T-helper 17 cell (primary cell): ENCODE measurements at places on chromosomes 4 and X.

- peaks cover 4% of the 10 kb centered on the region for H3K4me1 ChIP-seq
- H3K36me3 ChIP-seq = peaks cover 5% of the 10 kb centered on the region
- H3K4me3 ChIP-seq = no peak overlapping the region
- no peak for DNase-seq
- no peaks in the 10 kb centered on the region for H3K27me3 ChIP-seq
Measured at GRCh38 chrX:69189576-69190371, 24.5 kb upstream of the PJA1 start.

DNA sequence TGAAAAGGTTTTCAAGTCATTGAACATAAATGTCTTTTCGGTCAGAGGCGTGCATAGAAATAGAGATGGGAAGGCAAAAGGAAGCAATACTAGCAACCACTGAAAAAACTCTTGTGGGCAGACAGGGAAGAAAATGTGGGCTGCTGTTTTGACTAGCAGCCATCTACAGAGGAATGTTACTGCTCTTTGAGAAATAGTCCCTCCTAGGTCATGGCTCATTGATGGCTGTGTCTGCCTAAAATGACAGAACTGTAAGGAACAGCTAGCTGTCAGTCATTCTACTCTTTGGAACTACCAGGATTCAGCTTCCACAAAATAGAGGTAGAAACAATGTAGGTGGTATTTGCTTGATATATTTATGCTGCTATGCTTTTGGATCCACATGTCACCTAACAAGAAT lies 26.9 kb upstream of the TMPRSS11B start:
- H3K4me3 ChIP-seq = no peak overlapping the region
- H3K27ac ChIP-seq = no peak overlapping the region
- H3K36me3 ChIP-seq = no peaks in the 10 kb centered on the region
- no peaks in the 10 kb centered on the region for H3K4me1 ChIP-seq
- peaks cover 24% of the 10 kb centered on the region for H3K27me3 ChIP-seq

DNA sequence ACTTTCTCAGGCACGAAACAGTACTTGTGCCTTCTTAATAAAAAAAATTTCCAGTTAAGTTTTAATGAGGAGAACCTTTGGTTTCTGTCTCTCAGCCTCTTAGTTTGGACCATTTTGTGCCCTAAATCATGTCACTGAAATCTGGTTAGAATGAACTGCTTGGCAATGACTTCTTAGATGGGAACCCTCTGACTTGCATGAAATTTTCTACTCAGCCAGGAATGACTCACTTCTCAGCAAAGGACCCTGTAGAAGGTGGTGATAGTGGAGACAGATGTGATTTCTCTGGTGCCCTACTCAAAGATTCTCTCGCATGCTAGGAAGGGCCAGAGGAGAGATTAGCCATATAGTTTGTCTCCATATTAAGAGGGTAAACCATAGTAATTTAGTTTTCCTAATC lies 50.5 kb downstream of the RASL11B start:
- no peaks in the 10 kb centered on the region for H3K27me3 ChIP-seq
- H3K36me3 ChIP-seq = peaks cover 2% of the 10 kb centered on the region
- H3K27ac ChIP-seq = no peak overlapping the region
- H3K4me1 ChIP-seq = peaks cover 4% of the 10 kb centered on the region
- DNase-seq = no peak
- H3K4me3 ChIP-seq = no peak overlapping the region

DNA sequence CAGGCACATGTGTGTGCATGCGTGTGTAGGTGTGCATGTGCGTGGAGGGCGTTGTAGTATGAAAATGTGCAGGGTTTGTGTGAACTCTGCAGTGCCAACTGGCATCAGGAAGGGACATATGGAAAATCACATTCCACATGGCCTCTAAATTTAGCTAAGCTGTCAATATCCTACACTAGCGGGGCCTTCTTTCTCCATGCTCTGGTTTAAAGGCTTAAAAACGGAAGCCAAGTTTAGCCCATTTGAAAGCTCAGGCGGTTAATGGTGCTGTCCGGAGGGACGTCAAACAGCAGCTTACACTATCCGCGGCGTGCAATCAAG lies 144.1 kb upstream of the NOCT start:
- no peak overlapping the region for H3K27ac ChIP-seq
- peaks cover 61% of the 10 kb centered on the region for H3K27me3 ChIP-seq
- H3K4me1 ChIP-seq = peaks cover 2% of the 10 kb centered on the region
- H3K36me3 ChIP-seq = no peaks in the 10 kb centered on the region

DNA sequence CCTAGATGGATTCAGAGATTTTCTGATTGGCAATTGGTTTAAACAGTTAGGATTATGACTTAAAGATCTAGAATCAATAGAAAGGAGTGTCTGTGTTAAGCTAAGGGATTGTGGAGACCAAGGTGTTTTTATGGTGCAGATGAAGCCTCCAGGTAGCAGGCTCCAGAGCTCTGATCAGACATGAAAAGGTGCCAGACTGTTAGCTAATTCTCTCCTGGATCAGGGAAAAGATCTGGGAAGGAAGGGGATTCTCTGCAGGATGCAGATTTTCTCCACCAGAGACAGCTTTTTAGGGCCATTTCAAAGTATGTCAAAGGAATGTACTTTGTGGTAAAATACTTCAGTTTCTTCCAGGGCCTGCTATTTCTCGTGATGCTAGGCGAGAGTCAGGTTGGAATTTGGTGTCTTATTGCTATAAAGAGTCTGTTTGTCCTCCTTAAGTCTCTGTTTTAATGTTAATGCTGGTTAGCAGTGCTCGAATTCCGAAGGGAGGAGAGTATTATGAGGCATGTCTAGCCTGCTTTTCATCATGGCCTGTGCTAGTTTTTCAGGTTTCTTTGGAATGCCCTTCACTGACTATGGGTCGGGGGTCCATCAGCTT lies 12.0 kb upstream of the GPR78 start:
- no peak overlapping the region for H3K27ac ChIP-seq
- no peak overlapping the region for H3K4me3 ChIP-seq
- no peak for DNase-seq
- H3K27me3 ChIP-seq = peaks cover 10% of the 10 kb centered on the region
- H3K4me1 ChIP-seq = peaks cover 1% of the 10 kb centered on the region
- no peaks in the 10 kb centered on the region for H3K36me3 ChIP-seq

DNA sequence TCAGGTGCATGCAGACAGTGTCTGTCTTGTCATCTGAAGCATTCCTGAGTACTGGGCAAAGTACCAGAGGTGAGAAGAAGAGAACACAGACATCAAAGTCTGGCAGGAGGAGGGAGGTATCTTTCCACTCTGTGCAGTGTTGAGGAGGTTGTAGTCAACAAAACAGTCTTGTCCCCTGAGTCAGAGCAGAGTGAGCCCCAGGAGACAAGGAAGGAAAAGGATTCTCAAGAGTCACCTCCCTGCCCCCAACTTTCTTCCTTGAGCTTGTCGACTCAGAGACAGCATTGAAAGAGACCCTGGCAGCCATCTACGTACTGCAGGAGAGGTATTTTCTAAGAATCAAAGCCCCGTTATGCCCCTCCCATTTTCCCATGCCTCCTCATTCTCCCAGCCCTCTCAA lies 4.4 kb upstream of the SRPX start:
- no peak overlapping the region for H3K27ac ChIP-seq
- peaks cover 12% of the 10 kb centered on the region for H3K27me3 ChIP-seq
- DNase-seq = no peak
- no peak overlapping the region for H3K4me3 ChIP-seq
- H3K4me1 ChIP-seq = no peaks in the 10 kb centered on the region
- no peaks in the 10 kb centered on the region for H3K36me3 ChIP-seq

DNA sequence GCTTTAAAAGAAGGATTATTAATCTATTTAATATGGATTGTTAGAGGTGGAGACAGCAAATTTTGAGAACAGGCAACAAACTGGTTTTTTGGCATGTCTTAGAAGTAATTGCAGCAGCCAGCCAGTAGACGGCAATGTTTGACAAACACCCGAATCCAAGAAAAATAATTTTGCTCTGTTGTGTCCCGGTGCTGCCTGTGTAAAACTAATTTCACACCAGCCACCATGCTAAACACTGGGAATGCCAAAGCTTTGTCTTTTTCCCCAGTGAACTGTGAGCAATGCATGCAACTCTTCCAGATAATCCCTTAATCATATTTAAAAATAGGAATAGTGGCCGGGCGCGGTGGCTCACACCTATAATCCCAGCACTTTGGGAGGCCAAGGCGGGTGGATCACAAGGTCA lies 25.9 kb downstream of the SMIM31 start:
- H3K36me3 ChIP-seq = no peaks in the 10 kb centered on the region
- no peak for DNase-seq
- no peak overlapping the region for H3K27ac ChIP-seq

DNA sequence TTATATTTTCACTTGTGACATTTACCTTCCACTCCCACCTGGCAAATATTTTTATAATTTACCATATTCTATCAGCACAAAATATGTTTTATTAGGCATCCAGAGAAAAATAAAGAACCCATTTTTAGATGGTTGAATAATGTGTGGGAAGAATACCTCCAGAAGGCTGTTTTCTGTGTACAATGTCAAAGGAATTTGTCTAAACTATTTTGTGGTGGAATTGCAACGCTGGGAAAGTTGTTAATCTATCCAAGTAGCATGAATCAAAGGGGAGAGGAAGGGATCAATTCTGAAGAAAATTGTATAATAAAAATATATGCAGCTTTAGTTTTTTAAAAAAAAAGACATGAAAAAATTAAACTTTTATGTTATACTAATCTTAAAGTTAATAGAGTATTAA lies 706.5 kb downstream of the FSTL5 start:
- no peaks in the 10 kb centered on the region for H3K27me3 ChIP-seq
- H3K4me3 ChIP-seq = no peak overlapping the region
- no peaks in the 10 kb centered on the region for H3K36me3 ChIP-seq
- no peaks in the 10 kb centered on the region for H3K4me1 ChIP-seq
- H3K27ac ChIP-seq = no peak overlapping the region

GRCh38 chr4:119041951-119042560 lies 93.6 kb upstream of the MYOZ2 start:
- H3K4me1 ChIP-seq = peaks cover 4% of the 10 kb centered on the region
- no peak overlapping the region for H3K4me3 ChIP-seq
- peak; percentile 16 for DNase-seq
- H3K36me3 ChIP-seq = peaks cover under 1% of the 10 kb centered on the region
- no peaks in the 10 kb centered on the region for H3K27me3 ChIP-seq
- H3K27ac ChIP-seq = peak overlapping the region; percentile 24

- H3K27ac ChIP-seq = peak overlapping the region; percentile 80
- H3K36me3 ChIP-seq = no peaks in the 10 kb centered on the region
- H3K27me3 ChIP-seq = no peaks in the 10 kb centered on the region
- peaks cover 8% of the 10 kb centered on the region for H3K4me1 ChIP-seq
- H3K4me3 ChIP-seq = peak overlapping the region; percentile 84
Measured at GRCh38 chr4:2363951-2364653, 54.3 kb downstream of the ZFYVE28 start.

GRCh38 chr4:16707874-16708273 lies 190.6 kb downstream of the LDB2 start:
- no peak overlapping the region for H3K4me3 ChIP-seq
- no peaks in the 10 kb centered on the region for H3K4me1 ChIP-seq
- no peaks in the 10 kb centered on the region for H3K27me3 ChIP-seq
- H3K36me3 ChIP-seq = no peaks in the 10 kb centered on the region
- DNase-seq = no peak

DNA sequence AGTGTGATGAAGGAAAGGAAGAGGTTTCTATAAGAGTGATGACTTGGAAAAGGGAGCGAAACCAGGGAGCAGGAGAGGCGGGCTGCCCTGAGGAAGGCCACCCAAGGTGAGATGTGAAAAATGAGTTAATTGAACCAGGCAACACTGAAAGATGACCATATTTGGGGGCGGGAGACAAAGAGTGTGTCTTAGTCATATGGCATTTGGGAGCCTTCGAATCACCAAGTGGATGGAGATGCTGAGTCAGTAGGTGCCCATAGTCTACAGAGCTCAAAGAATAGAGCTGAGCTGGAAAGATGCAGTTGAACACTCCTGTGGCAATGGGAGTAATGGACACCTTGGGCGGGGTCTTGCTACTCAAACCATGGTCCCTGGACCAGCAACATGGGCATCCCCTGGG lies 8.3 kb upstream of the TLR8 start:
- no peaks in the 10 kb centered on the region for H3K36me3 ChIP-seq
- H3K4me3 ChIP-seq = no peak overlapping the region
- no peak for DNase-seq
- no peaks in the 10 kb centered on the region for H3K27me3 ChIP-seq
- peaks cover 9% of the 10 kb centered on the region for H3K4me1 ChIP-seq

- H3K4me3 ChIP-seq = no peak overlapping the region
- H3K36me3 ChIP-seq = no peaks in the 10 kb centered on the region
- no peaks in the 10 kb centered on the region for H3K4me1 ChIP-seq
- H3K27me3 ChIP-seq = no peaks in the 10 kb centered on the region
- no peak overlapping the region for H3K27ac ChIP-seq
Measured at GRCh38 chr4:152032722-152033131, 271.9 kb upstream of the GATB start.

GRCh38 chr4:131566026-131566425 lies 1583.1 kb upstream of the PCDH10 start:
- H3K27ac ChIP-seq = no peak overlapping the region
- H3K36me3 ChIP-seq = no peaks in the 10 kb centered on the region

GRCh38 chr4:1843852-1844251 lies 12.1 kb downstream of the LETM1 start:
- no peak overlapping the region for H3K27ac ChIP-seq
- no peak overlapping the region for H3K4me3 ChIP-seq
- H3K4me1 ChIP-seq = peaks cover 13% of the 10 kb centered on the region

- no peak overlapping the region for H3K27ac ChIP-seq
- H3K4me1 ChIP-seq = no peaks in the 10 kb centered on the region
- H3K4me3 ChIP-seq = no peak overlapping the region
- H3K36me3 ChIP-seq = no peaks in the 10 kb centered on the region
- no peak for DNase-seq
- H3K27me3 ChIP-seq = no peaks in the 10 kb centered on the region
Measured at GRCh38 chr4:178205826-178206225, 763.6 kb upstream of the AGA start.

- DNase-seq = no peak
- H3K27ac ChIP-seq = no peak overlapping the region
- no peaks in the 10 kb centered on the region for H3K4me1 ChIP-seq
- H3K27me3 ChIP-seq = peaks cover 21% of the 10 kb centered on the region
- H3K4me3 ChIP-seq = no peak overlapping the region
- H3K36me3 ChIP-seq = no peaks in the 10 kb centered on the region
Measured at GRCh38 chr4:42234817-42235216, 82.4 kb upstream of the BEND4 start.

DNA sequence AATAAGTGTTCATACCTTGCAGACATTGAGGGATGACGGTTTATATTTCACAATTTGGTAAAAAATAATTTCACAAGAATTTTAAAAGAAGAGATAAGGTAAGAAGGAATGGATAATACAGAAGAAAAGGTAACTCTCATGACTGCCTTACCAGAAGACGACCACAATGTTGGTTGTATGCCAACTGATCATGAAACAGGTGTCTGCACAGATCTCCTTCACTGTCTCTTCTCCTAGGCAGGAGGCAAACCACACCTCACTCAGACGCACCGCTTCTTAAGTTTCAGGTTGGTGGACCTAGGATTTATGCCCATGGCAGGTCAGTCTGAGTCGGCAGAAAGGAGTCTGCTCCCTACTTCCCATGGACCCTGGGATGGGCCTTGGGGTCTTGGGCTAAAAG lies 177.2 kb downstream of the VSIG4 start:
- peaks cover 29% of the 10 kb centered on the region for H3K4me1 ChIP-seq
- H3K27me3 ChIP-seq = no peaks in the 10 kb centered on the region
- no peak overlapping the region for H3K27ac ChIP-seq
- DNase-seq = no peak

- H3K27me3 ChIP-seq = peaks cover 10% of the 10 kb centered on the region
- no peak overlapping the region for H3K4me3 ChIP-seq
Measured at GRCh38 chrX:9913146-9913433, 54.1 kb upstream of the CLDN34 start.

GRCh38 chr4:96134806-96135205 lies 294.9 kb downstream of the PDHA2 start:
- H3K36me3 ChIP-seq = no peaks in the 10 kb centered on the region
- no peak overlapping the region for H3K27ac ChIP-seq
- no peak overlapping the region for H3K4me3 ChIP-seq
- no peaks in the 10 kb centered on the region for H3K4me1 ChIP-seq
